ENCODE measurements at places on chromosomes 4 and X.

GRCh38 chr4:70277121-70277520 is 34.7 kb downstream of the CSN3 start:
- no peak for DNase-seq

DNA sequence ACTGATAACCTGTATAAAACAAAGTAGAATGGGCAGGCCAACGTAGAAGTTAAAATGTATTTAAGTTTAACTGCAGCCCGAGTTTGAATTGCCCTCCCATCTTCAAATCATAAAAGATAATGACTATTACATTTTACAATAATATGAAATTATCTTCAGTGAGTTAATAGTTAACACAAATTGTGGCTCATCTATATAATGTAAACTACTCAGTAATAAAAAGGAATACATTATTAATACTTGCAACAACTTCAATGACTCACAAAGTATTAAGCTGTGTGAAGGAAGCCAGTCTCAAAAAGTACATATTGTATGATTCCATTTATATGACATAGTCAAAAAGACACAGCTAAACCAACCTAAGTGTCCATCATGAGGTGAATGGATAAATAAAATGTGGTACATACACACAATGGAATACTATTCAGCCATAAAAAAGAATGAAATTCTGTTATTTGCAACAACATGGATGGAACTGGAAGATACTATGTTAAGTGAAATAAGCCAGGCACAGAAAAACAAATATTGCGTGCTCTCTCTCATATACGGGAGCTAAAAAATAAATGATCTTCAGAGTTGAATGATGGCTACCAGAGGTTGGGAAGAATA is 7.8 kb downstream of the PLRG1 start:
- no peak for DNase-seq

DNA sequence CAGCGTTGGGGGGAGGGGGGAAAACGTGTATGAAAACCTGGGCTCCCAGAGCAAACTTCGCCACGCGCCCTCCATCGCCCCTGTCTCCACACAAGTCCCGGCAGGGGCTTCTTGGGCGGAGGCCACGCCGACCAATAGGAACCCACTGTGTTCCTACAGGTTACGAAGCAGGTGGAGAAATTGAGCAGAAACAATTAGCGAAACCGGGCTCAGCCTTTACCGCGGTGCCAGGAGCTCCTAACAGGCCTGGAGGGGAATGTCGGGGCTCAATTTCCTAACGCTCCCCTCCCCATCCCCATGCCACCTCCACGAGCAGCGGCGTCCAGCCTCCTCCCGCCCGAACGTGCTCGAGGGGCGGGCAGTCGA is 589 bp upstream of the KIT start:
- no peak for DNase-seq

DNA sequence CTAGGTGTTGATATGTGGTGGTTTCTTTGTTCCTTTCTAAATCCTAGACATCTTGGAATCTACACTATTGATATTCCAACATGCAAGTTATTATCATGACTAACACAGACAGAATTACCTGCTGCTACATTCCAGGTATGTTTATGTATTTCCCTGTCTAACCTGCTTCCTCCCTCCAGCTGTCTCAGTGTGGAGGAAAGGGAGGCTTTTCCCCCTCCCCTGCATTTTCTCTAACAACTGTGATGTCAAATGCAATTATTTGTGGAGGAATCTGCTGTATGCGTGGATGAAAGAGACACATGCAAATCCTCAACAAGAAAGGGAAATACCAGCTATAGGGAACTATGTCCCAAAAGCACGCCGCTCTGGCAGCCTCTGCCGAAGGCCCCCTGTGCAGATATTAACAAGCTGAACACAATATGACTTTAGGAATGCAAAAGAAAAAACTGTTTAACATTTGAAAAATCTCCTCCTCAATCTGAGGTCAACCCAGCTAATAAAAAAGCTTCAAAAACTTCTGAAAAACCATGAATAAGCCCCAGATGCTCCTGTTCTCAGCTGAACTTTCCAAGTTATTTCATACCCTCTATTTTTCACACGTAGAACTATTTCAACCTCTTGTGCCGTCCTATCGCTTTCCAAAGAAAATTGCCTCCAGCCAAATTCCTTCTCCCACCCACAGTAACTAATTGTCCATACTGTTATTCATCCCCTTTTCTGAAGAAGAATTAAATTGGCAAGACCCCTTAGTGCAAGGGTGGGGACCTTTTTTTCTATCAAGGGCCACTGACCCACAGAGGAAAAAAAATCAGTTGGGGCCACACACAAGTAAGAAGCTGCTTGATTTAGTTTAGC is 225.1 kb upstream of the GPC4 start:
- DNase-seq: no peak

DNA sequence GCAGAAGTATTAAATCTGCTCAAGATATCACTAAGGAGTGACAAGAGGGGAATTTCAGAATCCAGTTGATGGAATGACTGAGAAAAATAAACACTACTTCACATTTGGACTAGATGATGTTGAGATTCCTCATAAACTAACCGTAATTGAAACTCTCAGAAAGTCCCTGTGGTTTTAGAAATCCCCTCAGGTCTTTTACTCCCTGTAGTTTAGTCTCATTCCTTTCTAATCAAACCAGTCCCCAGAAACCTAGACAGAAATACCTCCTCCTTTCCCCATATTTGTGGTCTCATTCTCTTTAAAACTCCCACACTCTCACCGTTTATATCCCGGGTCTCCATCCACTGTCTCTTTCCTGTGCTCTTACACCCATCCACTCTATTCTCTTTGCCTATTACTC is 15.0 kb upstream of the TLR1 start:
- DNase-seq: no peak

DNA sequence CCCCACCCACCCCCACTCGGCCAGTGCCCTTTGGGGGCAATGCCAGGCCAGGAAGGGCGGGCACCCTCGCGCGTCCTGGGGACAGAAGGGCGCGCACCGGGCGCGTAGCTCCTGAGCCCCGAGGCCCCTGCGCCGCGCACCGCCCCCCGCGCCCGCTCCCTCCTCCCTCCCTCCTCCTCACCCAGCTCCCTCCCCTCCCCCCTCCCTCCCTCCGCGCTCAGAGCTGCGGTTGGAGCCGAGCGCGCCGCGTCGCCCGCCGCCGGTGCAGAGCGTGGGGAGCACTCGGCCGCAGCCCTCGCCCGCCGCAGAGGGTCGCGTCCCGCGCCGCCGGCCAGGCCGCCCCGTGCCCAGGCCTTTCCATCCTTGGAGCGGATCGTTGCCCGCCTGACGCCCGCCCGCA is at the start of gene ATP2B3:
Gene ATP2B3, plus strand, starts transcription at position 220 of the 400 bp plus-strand sequence. CDS start 18,606 bp downstream, outside the sequence.
- DNase-seq: no peak

- no peak for DNase-seq
These were observed 11.1 kb upstream of the LRAT start for GRCh38 chr4:154732669-154733068.

DNA sequence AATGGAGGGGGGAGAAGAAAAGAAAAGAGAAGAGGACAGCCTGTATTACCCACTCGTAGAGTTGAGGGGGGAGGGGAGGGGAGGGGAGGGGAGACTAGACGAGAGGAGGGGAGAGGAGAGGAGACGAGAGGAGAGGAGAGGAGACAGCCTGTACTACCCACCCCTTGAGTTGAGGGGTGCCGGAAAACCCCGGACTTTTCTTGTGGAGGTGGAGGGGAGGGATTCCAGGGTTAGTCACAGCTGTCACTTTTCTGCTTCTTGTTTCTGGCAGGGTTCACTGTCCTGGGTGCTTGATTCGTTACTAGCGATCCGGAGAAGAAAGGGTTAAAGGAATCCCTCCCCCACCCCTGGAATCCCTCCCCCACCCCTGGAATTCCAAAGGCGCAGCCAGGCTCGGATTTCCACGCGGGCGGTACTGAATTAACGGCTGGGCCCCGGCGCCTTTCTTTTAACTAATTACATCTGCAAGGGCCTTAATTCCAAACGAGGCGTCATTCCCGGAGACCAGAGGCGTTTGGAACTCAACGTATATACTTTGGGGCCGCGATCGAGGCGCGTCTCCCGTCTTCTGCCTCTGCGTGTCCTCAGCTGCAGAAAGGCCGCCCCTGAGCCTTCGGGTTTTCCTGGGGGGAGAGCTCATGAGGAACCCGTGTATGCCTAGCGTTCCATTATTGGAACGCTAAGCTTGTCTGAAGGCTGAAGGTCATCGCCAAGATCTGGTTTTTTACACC is 20.1 kb upstream of the CSF2RA start:
- DNase-seq: no peak

- no peak for DNase-seq
These were observed 13.6 kb upstream of the FREM3 start for GRCh38 chr4:143713955-143714625.

DNA sequence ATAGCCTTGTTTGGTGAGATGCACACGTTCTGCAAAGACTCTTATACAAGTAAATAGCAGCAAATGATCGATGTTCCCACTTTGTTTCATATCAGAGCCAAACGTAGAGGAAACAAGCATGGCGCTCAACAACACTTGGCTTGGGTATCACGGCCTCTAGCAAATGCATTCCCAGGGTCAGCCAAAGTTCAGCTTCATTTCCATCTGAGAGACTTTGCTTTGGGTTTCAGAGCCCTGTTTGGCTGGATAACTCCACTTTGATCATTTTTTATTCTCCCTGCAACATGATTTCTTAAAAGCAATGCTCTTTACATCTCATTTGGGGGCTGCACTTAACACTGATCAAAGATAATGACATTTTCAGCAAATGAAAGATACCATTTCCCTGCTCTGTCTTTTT is 199.2 kb upstream of the FAM9B start:
- no peak for DNase-seq

GRCh38 chrX:67289055-67289499 is 254.7 kb upstream of the AR start:
- no peak for DNase-seq

DNA sequence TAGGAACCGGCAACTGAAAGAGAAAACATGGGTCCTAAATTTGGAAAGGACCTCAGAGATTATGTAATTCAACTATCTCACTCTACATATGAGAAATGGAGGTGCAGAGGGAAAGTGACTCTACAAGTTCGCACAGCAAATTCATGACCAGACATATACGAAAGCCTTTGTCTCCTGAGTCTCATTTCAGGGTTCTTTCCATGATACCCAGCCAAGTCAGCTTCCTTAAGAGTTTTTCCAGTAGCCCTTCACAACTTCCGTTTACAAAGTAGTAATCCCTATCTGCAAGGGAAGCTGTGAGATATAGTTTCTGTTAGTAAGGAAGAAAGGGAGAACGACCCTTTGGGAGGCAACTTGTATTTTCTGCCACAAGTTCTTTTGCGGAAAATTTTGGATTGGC is 110.6 kb downstream of the TEX13A start:
- DNase-seq: no peak

GRCh38 chr4:124321364-124321763 is 391.2 kb downstream of the ANKRD50 start:
- DNase-seq: no peak

- DNase-seq: no peak
These were observed 86.1 kb downstream of the ADGRG4 start for GRCh38 chrX:136386826-136387225.

DNA sequence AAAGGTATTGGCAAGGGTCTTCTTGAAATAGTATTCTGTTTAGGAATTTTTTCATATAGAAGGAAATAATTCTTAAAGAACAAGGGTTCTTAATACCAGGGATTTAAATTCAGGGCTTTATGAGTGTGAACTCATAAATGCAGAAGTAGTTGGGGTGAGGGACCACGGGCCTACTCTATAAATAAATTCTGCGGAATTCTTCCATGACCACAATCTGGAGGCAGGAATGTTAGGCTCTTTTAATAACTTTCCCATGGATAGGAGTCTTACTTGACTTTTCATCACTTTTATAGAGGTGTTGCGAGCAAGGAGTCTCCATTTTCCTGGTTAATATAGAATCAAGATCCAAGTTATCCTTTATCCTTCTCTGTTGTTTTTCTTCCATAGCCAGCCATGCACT is 76.7 kb upstream of the SLC4A4 start:
- DNase-seq: no peak

GRCh38 chr4:12118651-12119213 is 690.0 kb upstream of the HS3ST1 start:
- DNase-seq: no peak

DNA sequence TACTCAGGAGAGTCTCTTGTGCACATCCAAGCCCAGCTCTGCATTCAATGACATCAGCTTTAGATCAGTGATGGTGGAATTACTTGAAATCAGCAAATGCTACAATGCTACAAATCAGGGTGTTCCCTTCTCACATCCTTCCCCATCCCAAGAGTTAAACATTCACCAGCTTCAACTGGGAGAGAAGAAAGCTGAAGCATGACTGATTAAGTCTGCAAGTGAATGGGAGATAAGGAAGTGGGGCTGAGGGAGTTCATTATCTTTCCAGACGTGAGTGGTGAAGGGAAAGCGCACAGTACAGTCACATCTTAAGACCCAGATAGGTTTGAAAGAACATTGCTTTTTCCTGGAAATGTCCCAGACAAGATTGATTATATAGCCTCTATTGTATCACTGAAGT is 26.2 kb upstream of the MAP9 start:
- DNase-seq: no peak

- DNase-seq: no peak
These were observed 4.3 kb upstream of the SCD5 start for GRCh38 chr4:82802911-82803310.

DNA sequence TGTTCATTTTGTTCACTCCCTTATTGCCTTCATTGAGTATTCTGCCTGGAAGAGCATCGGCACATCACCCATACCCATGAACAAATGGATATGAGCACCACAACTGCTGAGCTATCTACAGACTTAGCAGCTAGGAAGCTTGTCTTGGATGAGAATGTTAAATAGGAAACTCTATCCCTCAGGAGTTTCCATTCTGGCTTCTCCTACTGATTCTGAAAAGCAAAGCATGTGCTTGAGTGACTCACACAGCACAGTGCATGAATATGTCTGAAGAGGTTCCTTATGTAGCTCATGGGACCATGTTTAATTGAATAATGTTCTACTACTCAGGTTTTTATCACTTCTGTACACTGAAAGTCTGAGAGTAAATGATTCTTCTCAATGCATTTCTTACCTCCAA is 57.3 kb upstream of the MXRA5 start:
- DNase-seq: no peak

DNA sequence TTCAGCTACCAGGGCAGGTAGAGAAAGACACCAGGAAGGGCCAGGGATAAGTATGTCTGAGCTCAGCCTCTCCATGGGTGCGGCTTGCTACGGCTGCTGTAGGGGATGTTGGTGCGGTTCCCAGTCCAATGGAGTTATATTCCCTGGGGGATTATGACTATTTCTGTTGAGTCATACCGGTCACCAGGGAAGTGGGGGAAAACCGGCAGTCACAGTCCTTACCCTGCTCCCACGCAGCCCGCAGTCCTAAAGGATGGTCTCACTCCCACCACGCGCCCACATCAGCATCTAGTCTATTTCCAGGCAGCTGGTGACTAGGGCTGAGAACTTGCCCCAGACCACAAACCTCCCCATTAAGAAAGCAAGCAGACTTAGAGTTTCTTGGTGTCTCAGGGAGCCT is 191.6 kb downstream of the VEGFC start:
- DNase-seq: no peak

DNA sequence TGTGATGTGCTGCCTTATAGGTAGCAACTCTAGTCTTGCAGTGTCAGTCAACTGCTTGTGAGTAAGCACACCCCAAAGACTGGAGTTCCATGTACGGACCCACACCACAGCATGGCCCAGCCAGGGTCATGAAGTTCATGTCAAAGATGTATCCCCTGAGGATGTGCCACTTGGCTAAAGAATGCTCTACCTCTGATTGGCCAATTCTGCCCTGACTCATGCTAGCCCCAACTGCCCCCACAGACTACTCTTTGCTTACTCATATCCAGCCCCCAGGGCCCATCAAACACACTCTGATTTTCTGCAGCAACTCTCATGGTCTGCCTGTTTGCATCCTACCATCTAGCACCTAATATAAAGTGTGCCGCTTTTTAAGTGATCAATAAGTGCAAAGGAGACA is 62.5 kb downstream of the CHRDL1 start:
- no peak for DNase-seq

Measured in substantia nigra (tissue), 51 donors.